OCI-M1 (cell line): ENCODE measurements at places on chromosomes 4 and X.

DNA sequence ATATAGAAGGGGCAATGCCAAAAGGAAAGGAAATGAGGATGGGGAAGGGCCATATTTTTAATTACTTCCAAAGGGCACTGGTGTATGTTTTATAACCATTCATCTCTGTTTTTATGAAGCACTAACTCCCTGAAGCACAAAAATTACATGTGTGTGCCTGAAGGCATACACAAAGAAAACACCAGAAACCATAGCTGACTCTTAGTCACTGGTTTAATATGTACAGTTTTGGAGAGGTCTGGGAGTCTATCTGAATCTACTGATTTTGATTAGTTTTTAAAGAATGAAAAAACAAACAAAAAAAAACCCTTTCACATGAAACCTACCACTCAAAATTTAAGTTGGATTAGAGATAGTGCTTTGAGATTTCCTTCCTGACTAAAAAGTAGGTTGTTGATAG is 438.7 kb downstream of the RPA4 start:
- DNase-seq, result no peak

- no peak for DNase-seq
Measured at GRCh38 chrX:112800971-112801775, 39.5 kb downstream of the AMOT start.

DNA sequence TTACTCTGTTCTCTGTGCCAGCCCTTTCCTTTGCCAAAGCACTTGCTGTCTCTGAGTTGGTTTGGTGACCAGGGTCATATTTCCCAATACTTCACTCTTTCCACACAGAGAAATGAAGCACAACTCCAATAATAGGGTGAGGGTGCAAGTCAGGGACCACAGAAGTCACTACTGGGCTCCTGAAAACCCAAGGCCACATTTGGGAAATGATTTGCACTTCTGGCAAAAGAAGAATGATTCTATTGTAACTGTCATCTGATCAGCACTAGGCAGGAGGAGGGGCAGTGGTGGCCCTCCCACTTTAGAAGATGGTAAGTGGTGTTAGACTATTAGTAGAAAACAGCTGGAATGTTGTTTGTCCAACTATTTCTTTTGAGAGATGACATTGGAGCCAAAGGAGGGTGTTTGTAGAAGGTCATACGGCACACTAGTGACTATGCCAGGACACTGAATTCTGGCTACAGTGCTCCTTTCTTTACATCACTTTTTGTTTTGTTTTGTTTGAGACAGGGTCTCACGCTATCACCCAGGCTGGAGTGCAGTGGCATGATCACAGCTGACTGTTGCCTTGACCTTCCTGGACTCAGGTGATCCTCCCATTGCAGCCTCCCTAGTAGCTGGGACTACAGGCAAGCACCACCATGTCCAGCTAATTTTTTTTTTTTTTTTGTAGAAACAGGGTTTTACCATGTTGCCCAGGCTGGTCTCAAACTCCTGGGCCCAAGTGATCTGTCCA is 10.8 kb upstream of the HADH start:
- no peak for DNase-seq

GRCh38 chr4:57448901-57449300 is 338.7 kb upstream of the IGFBP7 start:
- DNase-seq, result no peak

GRCh38 chrX:154490021-154490413 is 412 bp downstream of the SLC10A3 start:
- peak; percentile 41 for DNase-seq

- peak; percentile 68 for DNase-seq
Measured at GRCh38 chr4:166169111-166169510, 296.1 kb downstream of the TLL1 start.

DNA sequence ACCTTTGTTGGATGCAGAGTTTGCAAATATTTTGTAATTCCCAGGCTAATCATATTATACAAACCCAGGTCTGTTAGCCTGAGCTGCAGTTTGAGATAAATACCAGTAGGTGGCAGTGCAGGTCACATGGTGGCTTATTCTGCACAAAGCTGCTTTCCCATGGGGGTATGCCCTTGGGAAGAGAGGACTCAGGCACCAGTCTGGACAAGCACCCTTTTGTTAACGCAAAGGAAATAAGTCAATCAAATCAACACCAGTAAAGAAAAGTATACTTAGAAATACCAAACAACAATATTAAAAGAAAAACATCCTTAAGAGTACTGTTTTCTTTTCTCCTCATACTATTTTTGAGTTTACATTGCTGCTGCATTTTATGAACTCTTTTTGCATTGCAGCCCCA is 389.0 kb upstream of the ZFP42 start:
- peak; percentile 79 for DNase-seq

DNA sequence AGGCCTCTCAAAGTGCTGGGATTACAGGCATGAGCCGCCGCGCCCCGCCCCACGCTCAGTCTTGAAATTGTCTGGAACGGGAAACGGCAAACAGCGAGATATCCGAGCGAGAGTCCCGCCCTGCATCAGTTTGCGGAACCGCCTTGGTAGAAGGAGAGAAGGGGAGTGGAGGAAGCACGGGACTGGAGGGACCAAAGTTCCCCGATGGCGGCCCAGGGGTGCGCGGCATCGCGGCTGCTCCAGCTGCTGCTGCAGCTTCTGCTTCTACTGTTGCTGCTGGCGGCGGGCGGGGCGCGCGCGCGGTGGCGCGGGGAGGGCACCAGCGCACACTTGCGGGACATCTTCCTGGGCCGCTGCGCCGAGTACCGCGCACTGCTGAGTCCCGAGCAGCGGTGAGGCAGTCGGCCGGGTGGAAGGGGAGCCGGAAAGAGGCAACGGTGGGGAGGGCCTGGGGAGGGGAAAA is at the start of gene BST1:
Gene BST1 (plus strand): TSS at position 125 of the 463 bp plus-strand sequence. CDS start 80 bp downstream, at position 205.
- peak; percentile 28 for DNase-seq

DNA sequence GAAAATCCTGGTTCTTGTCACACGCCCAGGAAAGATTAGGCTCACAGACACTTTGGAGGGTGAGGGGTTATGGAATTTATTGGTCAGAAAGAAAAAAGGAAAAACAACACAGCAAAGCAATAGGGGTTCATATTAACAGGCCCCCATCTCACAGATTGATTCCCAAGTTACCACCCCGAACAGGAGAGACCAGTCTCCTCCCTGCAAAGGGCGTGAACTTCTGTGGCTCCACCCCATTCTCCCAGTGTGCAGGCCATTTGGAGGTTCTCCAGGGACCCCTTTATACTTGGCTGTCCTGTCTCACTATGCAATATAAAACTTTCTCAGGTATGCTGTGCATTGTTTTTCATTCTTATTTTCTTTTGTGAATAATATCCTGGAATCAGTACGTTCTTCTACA is 7.4 kb downstream of the FGF2 start:
- no peak for DNase-seq

GRCh38 chr4:94843216-94843615 is 85.5 kb downstream of the BMPR1B start:
- DNase-seq, result no peak

- peak; percentile 57 for DNase-seq
Measured at GRCh38 chr4:113080050-113080449, 30.6 kb downstream of the ANK2 start.
